ENCODE measurements at places on chromosomes 3 and 15.

DNA sequence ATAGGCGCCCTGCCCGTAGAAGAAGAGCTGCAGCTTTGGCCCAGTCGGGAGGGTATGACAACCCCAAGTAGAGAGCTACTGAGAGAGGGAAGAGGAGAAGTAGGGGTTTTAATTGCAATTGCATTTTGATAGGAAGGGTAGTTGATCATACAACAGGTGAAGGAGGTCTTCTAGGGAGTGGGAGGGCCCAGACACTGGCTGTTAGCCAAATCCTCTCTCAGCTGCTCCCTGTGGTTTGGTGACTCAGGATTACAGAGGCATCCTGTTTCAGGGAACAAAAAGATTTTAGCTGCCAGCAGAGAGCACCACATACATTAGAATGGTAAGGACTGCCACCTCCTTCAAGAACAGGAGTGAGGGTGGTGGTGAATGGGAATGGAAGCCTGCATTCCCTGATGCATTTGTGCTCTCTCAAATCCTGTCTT lies 408.9 kb upstream of the THBS1 start:
- peak; percentile 97 for DNase-seq

DNA sequence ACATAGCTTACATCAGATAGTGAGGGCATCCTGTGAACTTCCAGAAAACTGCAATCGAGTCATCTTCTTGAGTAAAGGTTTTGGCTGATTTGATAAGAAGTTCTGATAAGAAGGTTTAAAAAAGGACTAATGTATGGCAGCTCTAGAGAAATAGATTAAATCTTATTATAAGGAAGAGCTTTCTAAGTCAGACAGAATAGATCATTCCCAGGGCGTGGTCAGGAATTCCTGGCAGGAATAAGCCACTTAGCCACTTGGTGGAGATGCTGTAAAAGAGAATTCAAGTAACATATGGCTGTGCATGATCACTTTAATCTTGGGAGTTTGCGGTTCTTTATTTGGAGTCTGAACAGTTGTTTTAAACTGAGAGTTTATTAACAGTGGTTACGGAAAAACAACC lies 17.4 kb downstream of the PGBD4 start:
- no peak for DNase-seq

- no peak for DNase-seq
These were observed 11.5 kb downstream of the TLR9 start for GRCh38 chr3:52213901-52214300.

- DNase-seq, result peak; percentile 68
These were observed at the start of gene CELSR3 for GRCh38 chr3:48662753-48663488. CELSR3 (minus strand) TSS chr3:48662886; CDS start chr3:48662634, 252 bp downstream.

- no peak for DNase-seq
These were observed 9.9 kb upstream of the ARHGEF3 start for GRCh38 chr3:56811546-56812202.

- no peak for DNase-seq
These were observed 368.0 kb upstream of the AGTR1 start for GRCh38 chr3:148329481-148330235.

- DNase-seq, result no peak
These were observed 277.5 kb upstream of the TBL1XR1 start for GRCh38 chr3:177474652-177475355.

GRCh38 chr15:27535445-27536129 lies 563.5 kb downstream of the OCA2 start:
- no peak for DNase-seq

DNA sequence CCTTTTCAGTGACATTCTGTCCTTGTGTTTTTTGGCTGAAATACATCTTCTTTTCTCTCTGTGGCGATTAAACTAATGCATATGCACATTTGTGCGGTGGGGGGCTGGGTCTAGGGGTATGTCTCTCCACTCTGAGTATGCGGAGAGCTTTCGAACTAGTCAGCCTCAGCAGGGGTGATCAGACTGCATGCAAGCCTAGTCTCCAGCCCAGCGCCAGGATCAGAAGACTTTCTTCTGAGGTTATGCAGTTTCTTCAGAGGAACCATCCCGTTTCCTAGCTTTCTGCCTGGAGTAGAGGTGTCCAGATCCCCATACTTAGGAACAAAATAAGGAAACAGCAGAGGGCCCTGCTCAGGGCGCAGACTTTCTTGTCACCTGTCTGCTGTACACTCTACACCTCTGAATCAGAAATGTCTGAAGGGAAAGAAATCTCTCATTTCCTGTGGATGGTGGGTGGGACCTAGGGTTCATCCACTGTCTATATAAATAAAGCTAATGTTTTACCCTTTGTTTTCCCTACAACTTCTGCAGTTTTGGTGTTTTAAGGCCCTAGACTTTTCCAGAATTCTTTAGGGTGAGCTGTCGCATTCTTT lies 230.4 kb downstream of the ABHD5 start:
- no peak for DNase-seq

DNA sequence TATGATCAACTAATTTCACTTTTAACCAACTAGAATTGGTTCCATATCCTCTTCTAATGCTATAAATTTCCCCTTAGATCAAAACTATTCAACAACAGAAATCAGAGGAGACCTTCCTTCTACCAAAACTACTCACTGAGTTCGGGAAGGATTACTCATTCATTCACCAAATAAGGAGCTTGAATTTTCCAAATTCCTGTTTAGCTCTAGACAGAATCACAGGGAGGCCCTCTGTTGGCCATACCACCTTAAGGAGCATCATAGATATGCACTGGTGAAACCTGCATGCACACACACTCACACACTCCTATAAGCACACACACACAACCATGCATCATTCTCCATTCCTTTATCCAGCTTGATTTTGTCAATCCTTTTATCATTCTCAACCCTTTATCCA lies 49.0 kb downstream of the SUCLG2 start:
- peak; percentile 65 for DNase-seq

- no peak for DNase-seq
These were observed 29.6 kb downstream of the TLNRD1 start for GRCh38 chr15:81030301-81030750.

DNA sequence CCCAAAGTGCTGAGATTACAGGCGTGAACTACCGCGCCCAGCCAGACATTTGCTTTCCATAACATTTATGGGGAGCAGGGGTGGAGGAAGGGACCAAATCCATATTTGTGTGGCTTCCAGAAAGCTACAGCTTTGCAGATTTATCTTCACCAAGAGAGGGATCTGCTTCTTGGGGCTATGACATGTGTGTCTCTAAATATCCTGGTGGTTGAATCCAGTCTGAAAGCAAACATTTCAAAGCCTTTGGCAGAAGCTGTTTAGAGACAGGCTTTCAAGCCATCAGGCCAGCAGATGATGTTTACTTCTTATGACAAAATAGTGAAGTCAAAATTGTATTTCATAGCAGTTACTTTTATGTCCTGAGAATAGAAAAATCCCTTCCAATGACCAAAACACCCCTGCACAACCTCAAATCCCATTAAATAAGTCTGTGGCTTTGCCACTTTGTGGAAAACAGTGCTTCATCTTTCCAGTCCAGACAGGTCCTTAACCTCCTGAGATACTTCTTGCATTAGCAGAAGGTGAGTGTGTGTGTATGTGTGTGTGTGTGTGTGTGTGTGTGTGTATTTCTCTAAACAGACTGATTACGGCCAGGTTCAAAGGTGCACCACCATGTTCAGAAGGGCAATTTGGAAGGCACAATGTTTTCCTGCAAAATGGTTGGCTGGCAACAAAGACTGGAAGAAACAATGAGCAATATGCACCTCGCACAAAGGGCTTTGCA lies 191.4 kb upstream of the LRIG1 start:
- DNase-seq, result no peak

GRCh38 chr3:146881356-146881755 lies 276.2 kb upstream of the PLSCR5 start:
- no peak for DNase-seq

- no peak for DNase-seq
These were observed 86.6 kb upstream of the GSK3B start for GRCh38 chr3:120180731-120181412.

DNA sequence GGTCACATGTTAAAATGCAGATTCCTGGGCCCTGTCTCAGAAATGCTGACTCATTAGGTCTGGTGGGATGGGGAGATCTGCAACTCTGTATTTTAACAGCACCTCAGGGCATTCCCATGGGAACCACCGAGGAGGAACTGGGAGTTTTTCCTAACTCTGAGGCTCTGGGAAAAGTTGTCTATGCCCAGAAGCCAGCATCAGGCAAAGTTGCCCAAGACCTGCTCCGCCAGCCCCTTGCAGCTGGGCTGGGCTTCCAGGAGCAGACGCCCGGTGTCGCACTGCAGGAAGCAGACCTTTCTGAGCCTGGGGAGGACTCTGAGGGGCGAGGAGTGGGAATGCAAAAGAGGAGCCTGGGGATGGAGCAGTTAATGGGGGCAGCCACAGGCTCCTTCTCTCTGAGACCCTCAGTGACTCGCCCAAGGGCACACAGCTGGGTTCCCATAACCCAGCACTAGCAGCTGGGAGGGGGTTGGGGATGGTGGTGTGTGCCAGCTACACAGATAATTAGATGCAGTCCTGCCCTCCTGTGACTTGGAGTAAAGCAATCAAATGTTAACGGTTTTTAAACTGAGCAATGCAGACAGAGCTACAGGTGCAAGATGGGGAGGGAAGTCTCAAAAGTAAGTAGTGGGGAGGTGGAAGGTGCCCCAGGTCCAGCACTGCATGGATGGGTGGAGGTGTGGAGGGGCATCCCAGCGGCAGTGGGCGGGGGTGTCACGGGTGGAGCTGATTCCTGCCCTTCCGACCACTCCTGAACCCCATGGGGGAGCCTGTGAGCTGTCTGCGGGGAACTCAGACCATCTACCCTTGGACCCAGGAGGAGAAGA lies 100.4 kb downstream of the LSM3 start:
- no peak for DNase-seq

DNA sequence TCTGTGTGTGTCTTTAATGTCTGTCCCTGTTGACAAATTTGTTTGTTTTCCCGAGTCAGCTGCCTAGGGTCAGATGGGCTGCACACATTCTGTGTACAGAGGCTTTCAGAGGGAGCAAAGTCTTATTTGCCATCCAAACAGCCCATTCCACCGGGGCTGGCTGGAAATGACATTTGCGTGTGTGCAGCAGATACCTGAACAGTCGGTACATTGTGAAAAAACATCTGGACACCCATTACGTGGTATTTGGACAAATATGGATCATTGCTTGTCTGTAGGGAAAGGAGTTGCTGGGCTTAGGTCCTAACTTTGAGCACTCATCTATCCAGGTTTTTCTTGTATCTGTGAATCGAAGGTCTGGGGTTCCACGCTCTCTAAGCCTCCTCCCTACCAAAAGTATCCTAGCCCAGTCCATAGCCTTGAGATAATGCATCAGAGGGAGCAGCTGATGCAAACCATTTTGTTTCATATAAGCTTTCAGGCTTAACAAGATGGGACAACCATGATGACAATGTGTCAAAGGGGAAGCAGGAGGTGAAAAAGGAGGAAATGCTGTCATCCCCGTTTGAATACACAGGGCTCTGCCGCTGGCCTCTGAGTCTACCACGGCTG lies 22.2 kb upstream of the CMTM8 start:
- DNase-seq, result no peak

GRCh38 chr3:18556503-18557135 lies 131.5 kb upstream of the SATB1 start:
- no peak for DNase-seq
